ENCODE measurements at places on chromosomes 13 and 19. TPM values are rescaled to one million over a fixed set of nuclear protein-coding genes. Genes with fewer than 3 reads are reported as not detected.

The RASAL3 gene
- not detected for total RNA-seq

The PLIN4 gene
- total RNA-seq = 0.05 TPM

The ZNF836 gene
- 2.2 TPM for total RNA-seq

The FUT2 gene
- not detected for total RNA-seq

The CYP4F8 gene
- total RNA-seq = not detected

The PPP5C gene
- total RNA-seq = 50.9 TPM

The CEBPA gene
- total RNA-seq = 2.5 TPM

The GFY gene
- not detected for total RNA-seq

The MIA gene
- 234 TPM for total RNA-seq

The VSIG10L gene
- total RNA-seq = 0.75 TPM

The SMIM24 gene
- not detected for total RNA-seq

The CEACAM6 gene
- total RNA-seq = not detected

The TTC9B gene
- not detected for total RNA-seq

The IFI30 gene
- total RNA-seq = 16.3 TPM

The CLN5 gene
- 74.6 TPM for total RNA-seq

The ZNF835 gene
- total RNA-seq = 0.08 TPM

The SULT2A1 gene
- 0.21 TPM for total RNA-seq

The NLRP9 gene
- not detected for total RNA-seq

The ENOX1 gene
- total RNA-seq = 10.4 TPM

The ZNF296 gene
- total RNA-seq = 0.32 TPM

The NKPD1 gene
- total RNA-seq = 0.03 TPM

The CCDC169 gene
- total RNA-seq = 1.9 TPM

The ZNF331 gene
- 4.3 TPM for total RNA-seq

The NR2F6 gene
- total RNA-seq = 35.2 TPM

The ATP4B gene
- not detected for total RNA-seq

The LRP3 gene
- 30.2 TPM for total RNA-seq

The KLK4 gene
- total RNA-seq = not detected

The PTGIR gene
- not detected for total RNA-seq

The POP4 gene
- total RNA-seq = 105 TPM

The DCAF15 gene
- 8.3 TPM for total RNA-seq

The LYPD4 gene
- not detected for total RNA-seq
